ENCODE measurements at places on chromosomes 3 and 15.

- no peak for DNase-seq
These were observed 1060.0 kb downstream of the NTRK3 start for GRCh38 chr15:87196498-87196897.

- no peak for DNase-seq
These were observed 463.1 kb upstream of the NECTIN3 start for GRCh38 chr3:110608566-110608965.

- DNase-seq, result no peak
These were observed 51.0 kb upstream of the LMCD1 start for GRCh38 chr3:8450618-8451017.

DNA sequence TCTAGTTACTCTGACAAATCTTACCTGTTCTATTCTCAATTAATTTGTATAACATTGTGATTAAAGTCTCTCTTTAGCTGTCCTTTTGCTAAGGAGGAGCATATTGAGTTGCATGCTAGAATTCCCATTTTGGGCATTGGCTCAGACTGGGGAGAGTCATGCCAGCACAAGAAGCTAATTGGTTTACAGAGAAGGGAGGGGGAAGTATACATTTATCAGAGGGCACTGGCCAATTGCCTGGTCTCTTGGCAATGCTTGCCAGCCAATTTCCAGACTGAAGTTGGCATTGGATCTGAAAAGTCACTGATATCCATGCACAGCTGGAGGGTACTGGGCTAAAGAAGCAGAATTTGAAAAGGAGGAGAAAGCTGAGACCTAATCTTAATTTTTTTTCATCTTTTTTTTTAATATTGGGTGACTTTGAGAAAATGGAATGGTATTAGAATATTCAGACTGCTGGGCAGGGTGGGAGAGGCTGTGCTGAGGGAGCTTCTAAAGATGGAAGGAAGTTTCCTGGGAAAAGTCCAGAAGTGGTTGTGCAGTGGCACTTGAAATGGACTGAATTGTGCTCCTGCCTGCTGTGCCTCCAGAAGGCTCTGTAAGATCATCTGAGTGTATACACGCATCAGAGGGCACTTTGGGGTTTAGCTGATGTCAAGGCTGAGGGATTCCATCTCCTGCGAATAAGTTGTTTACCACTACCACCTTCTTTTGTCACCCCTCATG is 365.2 kb upstream of the DPH6 start:
- DNase-seq, result no peak

DNA sequence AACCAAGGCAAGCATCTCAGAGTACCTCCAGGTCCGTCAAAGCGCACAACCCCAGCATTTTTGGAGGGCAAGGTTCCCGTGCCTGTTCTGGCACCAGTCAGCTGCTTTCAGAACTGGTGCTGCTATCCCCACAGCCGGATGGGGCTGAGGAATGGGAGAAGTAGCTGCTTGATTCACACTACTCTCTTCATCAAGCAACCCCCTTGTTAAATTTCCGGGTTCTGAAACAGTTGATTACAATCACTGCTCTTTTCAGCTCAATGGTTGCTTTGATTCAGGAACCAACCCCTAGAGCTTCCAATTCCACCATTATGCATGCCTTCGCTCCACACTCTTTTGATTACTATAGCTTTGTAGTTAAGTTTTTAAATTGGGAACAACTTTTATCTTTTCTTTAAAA is 12.3 kb upstream of the UBA7 start:
- no peak for DNase-seq

DNA sequence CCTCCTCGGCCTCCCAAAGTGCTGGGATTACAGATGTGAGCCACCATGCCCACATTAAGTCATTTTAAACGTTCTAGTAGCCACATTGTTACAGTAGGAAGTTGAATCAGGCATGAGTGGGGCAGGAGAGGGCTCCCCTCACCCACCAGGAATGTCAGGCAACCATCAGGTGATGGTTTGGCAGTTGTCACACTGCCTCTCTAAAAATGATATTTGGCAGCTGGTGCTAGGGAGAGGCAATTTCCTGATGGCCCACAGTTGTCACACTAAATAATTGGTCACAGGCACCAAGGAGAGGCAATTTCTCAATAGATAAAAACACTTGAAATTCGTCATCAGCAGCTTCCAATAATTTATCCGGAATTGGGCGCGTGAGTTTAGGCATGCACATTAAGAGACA is 79.2 kb upstream of the ABHD2 start:
- no peak for DNase-seq

DNA sequence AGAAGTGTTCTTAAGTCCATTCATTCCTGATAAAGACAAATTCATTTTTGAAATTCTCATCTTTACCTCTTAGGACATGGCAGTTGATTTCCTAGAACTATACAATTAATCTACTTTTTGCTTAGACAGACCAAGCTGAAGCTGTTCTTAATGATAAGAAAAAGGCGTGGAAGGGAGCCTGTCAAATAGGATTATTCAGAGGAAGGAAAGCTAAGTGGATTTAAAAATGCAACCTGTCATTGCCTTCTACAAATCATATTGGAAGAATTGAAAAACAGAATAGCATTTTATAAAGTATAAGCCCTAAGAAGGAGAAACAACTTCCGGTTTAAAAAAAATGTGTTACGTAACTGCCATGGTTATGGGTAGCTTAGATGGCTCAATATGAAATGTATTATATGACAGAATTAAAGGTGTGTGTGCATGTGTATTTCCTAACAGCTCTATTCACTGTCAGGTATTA is 81.2 kb upstream of the RAP2B start:
- DNase-seq, result peak; percentile 96

- DNase-seq, result no peak
These were observed 357.7 kb downstream of the CLSTN2 start for GRCh38 chr3:140292684-140293083.

GRCh38 chr15:40047415-40048210 is 8.6 kb upstream of the SRP14 start:
- DNase-seq, result peak; percentile 43

DNA sequence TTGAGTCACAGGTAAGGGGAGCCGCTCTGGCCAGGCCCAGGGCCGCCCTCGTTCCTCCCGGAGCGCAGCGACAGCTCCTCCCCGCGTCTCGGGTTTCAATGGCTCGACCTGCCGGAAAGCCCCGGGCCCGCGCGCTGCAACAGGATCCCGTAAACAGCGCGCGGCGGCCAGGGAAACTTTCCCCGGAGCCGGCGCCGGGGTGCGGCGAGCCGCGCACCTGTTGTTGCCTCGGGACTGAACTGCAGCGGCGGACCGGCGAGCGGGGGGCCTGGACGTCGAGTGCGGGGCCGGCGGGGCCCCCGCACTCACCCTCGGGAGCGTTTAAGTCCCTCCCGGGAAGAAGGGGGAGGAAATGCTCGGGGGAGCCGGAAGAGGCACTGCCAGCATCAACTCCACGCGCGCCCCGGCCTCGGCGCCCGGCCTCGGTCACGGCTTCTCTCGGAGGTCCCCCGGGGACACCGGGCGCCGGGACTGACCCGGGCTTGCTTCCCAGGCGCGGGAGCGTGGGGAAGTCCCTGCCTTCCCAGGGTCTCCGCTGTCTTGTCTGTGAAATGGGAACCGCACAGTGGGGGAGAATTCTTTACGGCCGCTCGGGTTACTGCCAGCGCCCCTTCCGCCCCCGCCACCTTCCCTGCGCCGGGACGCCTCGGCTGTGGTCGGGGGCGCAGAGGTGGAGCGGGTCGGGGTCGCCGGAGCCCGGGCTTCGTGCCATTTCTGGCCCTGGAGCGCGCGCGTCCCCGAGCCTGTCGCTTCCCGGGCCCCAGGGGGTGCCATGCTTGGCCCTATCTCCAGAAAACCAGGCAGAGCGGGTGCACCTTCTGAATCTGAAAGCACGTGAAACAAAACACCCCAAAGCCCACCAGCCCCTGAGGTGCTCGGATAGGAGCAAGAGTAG is 7.5 kb upstream of the PGPEP1L start:
- peak; percentile 16 for DNase-seq

- no peak for DNase-seq
These were observed 289.7 kb upstream of the MCTP2 start for GRCh38 chr15:93941697-93942096.

GRCh38 chr3:141499284-141499683 is 12.5 kb downstream of the RASA2 start:
- DNase-seq, result no peak

DNA sequence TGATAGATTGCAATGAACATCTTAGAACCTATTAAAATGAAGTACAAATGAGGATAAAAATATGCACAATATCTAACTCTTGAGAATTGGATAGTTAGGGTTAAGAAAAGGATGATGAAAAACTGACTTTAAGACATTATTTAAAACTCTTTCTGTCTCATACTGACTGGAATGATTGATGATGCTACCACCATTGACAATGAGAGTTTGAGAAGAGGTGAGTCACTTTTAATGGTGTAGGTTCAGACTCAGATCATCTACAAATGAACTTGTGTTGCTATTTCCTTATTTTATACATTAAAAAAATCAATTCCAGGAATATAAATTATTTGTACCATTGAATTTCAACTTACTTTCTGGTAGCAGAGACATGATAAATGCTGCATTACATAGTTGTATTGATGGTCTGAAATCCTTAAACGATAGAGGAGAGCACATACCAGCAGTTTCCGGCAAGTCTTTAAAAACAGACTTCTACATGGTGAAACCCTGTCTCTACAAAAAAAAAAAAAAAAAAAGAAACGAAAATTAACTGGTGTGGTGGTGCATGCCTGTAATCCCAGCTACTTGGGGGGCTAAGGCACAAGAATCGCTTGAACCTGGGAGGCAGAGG is 409.0 kb downstream of the OTOL1 start:
- no peak for DNase-seq

DNA sequence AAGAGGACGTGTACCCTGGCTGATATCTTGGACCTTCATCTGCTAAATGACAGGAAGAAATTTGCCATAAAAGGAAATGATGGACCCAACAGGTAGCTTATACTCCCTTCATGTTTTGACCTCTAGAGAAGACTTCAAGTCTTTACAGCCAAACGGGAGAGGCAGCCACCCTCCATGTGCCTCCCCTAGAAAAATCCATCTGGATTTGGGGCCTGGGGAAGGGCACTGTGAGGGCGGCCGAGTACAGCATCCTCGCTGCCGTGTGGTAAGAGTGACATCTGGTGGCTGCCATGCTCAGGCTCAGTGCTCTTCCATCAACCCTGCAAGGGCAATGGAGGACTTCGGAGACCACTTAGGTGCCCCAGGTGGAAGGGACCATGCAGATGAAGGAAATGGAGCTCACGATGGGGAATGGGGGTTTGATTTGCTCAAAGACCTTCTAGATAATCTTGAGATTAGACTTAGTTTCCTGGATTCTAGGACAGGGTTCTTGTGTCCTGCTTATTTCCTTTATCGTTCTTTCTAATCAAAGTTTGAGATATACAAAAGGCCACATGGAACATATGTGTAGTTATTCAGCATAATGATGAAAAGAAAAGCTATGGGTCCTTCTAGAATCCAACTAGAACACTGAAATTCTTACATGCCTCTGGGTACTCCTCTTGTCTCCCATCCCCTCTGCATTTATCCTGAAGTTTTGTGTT is 44.4 kb downstream of the AQP9 start:
- peak; percentile 74 for DNase-seq

- no peak for DNase-seq
These were observed 799 bp upstream of the C2CD4B start for GRCh38 chr15:62165793-62166375.

GRCh38 chr3:189467451-189467850 is 163.7 kb upstream of the TP63 start:
- DNase-seq, result peak; percentile 37

DNA sequence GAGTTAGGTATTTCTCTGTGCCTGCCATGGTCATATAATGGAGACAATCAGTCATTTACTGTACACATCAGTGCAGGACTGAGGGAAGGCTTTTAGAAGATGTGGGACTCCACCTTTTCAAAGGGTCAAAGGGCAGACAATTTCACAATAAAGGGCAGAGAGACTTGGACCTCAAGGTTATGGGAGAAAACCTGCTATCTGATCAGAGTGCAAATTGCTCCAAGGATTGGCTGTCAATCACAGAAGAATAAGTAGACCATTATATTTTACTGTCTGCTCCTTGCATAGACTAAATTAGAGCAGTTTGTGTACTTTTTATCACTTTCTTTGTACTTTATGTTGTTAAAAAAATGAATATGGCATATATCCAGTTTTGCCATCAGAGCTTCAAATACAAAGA is 314.9 kb upstream of the ATP11B start:
- DNase-seq, result no peak

GRCh38 chr15:89680282-89680873 is 1.2 kb upstream of the PLIN1 start:
- DNase-seq, result no peak

- peak; percentile 98 for DNase-seq
These were observed 51.6 kb upstream of the XCR1 start for GRCh38 chr3:46078712-46079400.

GRCh38 chr3:72050048-72050632 is 265.2 kb upstream of the PROK2 start:
- no peak for DNase-seq

GRCh38 chr3:111963424-111963823 is 15.4 kb upstream of the ABHD10 start:
- DNase-seq, result no peak

DNA sequence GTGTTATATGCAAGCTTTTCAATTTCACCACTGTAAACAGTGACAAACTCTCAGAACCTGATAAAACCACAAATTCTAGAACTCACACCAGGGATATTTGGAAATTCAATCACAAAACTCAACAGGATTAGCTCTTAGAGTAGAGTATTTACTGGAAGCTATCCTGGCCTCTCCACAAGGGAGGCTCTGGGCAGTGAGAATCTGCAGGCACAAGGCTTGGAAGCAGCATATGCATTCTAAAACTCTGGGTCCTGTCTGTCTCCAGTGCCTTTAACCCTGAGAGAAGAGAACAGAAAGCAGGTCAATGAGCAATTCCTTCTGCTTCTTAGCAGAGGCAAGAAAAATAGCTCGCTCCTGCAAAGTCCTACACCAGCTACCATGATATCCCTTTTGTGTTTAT is 23.4 kb downstream of the PLSCR4 start:
- DNase-seq, result no peak

GRCh38 chr3:124353691-124354090 is 361.8 kb upstream of the ROPN1 start:
- DNase-seq, result no peak

- peak; percentile 76 for DNase-seq
These were observed 109.3 kb downstream of the SHQ1 start for GRCh38 chr3:72738752-72739530.

DNA sequence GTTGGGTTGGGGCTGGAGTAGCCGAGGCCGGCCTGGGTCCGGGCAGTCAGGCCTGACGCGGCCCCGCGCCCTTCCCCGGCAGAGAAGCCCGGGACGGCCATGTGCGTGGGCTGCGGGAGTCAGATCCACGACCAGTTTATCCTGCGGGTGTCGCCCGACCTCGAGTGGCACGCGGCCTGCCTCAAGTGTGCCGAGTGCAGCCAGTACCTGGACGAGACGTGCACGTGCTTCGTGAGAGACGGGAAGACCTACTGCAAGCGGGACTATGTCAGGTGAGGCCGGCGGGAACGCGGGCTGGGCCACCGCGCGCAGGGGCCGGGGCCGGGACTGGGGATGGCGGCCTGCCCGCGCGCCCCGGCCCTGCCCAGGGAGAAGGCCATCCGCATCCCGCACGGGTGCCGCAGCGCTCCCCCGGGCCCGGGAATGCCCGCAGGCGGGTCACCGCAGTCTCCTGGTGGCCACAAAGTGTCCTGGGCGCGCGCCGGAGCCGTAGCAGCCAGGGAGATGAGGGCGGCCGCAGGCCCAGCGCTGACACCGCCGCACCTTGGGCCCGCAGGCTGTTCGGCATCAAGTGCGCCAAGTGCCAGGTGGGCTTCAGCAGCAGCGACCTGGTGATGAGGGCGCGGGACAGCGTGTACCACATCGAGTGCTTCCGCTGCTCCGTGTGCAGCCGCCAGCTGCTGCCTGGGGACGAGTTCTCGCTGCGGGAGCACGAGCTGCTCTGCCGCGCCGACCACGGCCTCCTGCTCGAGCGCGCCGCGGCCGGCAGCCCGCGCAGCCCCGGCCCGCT is 1.3 kb downstream of the ISL2 start:
- DNase-seq, result peak; percentile 25

Data from hematopoietic multipotent progenitor cell treated with erythropoietin and hydrocortisone succinate and interleukin-3 and kit ligand, for 6 days (in vitro differentiated cells).